ENCODE measurements at places on chromosomes 4 and X.

DNA sequence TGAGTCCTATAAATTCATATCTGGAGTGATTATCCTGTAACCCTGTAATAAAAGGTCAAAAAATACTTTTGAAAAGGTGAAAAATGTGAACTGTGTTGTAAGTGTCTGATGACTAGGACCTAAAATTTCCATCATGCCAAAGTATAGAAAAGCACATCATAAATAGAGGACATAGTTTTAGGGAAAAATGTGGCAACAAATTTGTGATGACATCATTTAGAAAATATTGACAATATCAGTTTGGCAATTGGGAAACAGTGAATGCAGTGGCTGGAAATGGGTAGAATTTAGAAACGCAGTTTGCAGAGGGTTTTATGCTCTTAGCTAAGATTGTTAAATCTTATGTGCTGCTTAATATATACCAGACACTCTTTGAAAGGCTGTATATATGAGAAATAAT is 1464.8 kb downstream of the RAPGEF2 start:
- no peak for DNase-seq

DNA sequence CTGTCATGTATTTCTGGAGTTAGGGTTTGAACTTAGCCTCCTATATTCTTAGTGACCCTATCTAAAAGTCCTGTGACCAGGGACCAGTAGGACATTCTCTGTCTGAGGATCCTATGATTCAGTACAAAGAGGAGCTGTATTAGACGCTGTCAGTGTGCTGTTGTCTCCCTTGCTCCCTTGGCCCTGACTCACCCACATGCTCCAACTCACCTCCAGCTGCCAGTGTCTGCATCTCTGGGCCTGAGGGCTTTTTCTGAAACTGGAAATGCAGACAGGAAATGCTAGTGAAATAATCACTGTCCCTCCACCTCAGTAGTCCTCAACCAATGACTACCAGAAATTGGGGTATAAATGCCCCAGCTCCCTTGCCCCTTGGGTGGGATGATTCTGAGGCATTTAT is 535.3 kb upstream of the RPS6KA3 start:
- DNase-seq: no peak

DNA sequence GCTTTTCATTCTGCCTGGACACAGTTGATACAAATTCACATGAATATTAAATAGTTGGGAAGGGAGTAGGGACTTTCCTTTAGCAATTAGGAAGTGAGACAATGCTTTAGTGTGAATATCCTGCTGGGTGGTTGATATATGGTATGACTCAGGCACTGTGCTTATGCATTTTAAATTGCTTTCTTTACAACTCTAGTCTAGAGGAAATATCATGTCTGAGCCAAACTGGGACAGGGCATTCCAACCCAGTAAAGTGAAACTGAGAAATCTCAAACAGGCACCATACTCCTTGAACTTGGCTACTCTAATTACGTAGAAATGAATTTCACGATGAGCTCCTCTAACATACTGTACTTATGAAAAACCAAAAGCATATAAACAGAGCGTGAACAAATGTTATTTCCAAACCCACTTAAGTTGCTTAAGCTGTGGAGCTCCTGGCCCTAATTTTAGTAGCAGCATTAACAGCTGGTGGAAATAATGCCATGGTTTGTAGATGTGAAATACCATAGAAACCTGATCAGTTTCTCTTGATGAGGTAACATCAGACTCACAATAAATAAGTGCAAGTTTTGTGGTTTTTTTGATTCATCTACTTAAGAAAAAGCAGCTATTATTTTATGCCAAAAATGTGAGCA is 242.9 kb upstream of the GK2 start:
- DNase-seq: no peak

- no peak for DNase-seq
These were observed 106.3 kb downstream of the USP46 start for GRCh38 chr4:52552778-52553177.

DNA sequence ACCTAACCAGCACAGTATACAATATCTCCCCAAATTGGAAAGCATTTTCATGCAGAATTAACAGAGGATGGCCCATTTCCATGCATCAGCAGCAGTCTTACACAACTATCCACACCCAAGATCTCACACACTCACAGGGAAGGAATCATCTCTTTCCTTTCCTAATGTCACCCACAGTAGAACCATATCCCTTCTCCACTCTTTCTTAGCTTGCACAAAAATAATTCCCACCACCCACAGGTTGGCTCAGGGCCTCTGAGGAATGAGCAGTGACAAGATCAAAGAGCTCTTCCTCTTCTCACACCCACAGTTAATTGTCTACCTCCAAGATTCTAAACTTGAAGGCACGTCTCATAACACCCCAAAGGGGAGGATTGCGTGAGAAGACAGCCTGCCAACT is 217.7 kb upstream of the VEGFC start:
- DNase-seq: no peak

GRCh38 chr4:1192091-1192492 is 19.7 kb upstream of the SPON2 start:
- no peak for DNase-seq

GRCh38 chr4:177483760-177484159 is 41.5 kb upstream of the AGA start:
- no peak for DNase-seq

DNA sequence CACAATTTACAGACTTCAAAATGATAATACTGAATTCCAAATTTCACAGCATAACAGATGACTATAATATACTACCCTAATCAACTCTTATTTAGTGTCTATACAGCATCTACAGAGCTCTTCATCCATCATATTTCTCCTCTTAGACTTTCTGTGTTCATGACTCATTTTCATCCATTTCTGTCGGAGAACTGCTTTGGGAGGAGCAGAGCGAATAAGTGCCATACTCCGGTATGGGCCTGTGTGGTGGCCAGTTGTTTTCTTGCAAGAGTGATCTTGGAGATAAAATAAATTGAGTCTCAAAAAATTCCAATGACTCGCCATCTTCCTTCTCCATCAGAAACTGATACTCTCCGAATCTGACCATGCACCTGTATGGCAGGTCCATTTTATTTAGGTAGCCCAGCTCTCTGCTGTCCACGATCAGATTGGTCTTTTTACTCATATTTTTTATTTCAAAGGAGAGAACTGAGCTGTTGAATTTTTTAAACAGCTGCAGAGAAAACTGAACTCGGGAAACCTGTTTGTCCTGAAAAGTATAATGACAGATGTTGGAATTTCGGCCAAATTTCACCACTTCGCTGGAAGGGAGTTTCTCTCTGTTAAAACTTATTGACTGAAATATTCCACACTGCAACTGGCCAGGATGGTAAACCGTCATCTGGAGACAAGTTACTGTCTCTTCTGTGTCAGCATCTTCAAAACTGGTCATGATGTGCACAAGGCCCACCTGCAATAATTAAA is 7.8 kb downstream of the TIFA start:
- DNase-seq: no peak

GRCh38 chrX:82218361-82218760 is 1016.5 kb downstream of the SH3BGRL start:
- peak; percentile 3 for DNase-seq

- no peak for DNase-seq
These were observed 62.6 kb downstream of the CHIC2 start for GRCh38 chr4:54001668-54002365.

- DNase-seq: no peak
These were observed 5.3 kb downstream of the APOO start for GRCh38 chrX:23902419-23902818.

DNA sequence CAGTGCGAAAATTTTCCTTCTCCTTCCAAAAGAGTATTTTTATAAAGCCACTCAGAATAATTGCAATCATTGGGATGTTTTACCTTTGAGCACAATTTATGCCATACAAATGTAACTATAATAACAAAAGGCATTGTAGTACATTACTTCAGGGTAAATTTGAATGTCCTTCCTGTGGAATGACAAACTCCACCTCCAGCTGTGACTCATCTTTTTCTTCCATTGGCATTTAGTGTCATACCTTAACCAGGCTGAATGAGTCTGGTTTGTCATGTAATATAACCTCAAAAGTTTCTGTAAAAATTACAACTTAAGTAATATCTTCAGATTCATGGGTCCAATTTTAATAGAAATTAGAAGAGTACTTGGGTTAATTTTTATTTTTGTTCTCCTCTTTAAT is 93.3 kb downstream of the TMEM47 start:
- no peak for DNase-seq

GRCh38 chrX:143669395-143669794 is 33.5 kb upstream of the SLITRK4 start:
- DNase-seq: no peak

DNA sequence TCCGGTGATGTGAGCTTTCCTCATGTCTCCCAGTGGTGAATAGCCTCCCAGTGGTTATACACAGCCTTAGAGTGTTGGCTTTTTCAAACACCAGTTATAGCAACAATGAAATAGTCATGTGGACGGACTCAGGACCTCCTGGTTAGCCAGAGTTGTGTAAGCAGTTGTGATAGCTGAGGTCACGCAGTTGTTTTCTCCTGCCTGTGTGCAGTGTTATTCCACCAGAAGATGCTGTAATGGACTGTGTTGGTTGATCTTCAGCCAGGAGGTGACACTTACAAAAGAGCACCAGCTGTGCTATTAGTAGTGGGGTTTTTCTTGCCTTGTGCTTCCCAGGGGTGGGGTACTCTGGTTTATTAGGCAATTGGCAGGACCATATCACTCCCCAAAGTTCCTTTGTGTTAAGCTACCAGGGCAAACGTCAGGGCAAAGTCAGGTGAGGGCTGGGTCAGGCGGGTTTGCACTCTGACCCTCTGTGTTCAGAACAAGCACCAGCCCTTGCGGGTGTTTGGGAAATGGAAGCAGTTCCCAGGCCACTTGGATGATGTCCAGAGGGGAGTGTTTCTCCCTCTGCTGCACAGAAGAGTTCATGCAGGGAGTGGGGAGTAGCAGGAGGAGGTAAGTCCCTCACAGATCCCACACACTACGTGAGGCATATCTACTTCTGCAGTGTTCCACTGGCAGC is 252.6 kb downstream of the TMEM47 start:
- DNase-seq: no peak

- DNase-seq: no peak
These were observed 1.4 kb upstream of the STS start for GRCh38 chrX:7146020-7146702.

- DNase-seq: peak; percentile 36
These were observed 669 bp downstream of the TMEM150C start for GRCh38 chr4:82560853-82561785.

DNA sequence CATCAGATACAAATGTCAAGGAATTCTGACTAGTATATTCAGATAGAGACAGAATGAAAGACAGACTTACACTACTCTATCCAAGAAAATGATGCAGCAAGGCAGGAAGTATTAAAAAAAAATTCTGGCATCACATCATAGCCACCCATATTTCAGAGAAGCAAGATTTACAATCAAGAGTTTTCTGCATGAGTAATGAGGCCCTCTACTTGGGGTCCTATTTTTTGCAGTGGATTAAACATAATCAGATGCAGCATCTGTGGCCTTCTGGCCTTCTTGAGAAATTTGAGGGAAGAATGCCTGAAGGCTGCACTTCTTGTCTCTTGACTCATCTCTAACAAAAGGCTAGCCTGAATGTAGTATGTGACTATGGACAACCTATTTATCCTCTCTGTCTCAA is 48.2 kb upstream of the SLIT2 start:
- no peak for DNase-seq

DNA sequence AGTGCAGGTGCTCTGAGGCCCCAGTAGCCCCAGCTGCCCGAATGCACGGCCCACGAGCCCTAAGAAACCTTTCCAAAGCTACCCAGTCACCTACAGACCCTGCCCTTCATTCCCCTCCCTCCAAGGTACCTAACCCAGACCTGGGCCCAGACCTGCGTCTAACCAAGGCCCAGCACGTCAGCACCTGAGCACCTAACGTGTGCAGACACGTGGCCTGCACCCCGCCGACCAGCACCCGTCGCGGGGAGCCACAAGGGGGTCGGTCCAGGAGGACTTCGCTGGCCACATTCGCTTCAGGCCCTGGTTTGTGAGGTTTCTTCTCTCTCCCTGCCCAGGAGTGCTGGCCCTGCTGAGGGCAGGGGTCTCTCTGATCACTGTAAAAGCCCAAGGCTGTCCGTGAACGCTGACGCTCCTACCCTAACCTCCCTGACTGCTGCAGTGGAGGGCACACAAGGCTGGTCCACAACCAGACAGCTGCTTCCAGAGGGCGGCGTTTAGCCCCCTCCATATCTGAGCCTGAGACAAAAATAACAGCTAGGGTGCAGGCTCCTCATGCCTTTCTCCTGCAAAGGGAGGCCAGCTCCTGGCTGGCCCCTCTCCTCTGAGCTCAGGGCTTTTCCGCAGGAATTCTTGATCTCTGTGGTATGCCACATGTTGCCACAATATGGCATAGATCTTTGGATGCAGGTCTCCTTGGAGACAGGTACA is 31.8 kb downstream of the WDR1 start:
- DNase-seq: no peak

DNA sequence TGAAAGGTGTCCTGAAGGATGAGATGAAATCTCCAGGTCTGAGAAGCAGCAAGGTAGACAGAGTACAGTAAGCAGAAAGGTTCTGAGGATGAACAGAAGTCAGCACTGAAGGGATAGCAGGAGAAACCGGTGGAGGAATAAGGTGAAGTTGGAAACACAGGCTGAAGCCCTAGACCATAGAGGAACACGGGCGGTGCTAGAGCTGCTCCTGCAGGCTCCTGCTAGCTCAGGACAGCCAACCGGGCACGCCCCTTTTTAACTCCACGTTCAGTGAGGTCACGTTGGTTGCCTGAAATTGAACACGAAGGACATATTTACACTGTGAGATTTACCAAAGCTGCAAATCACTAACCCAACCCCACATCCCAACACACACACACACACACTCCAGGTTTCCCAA is 1886.4 kb upstream of the AGA start:
- DNase-seq: no peak

GRCh38 chr4:42547805-42548204 is 109.1 kb downstream of the ATP8A1 start:
- no peak for DNase-seq
